ENCODE measurements at places on chromosomes 5 and 9. TPM values are rescaled to one million over a fixed set of nuclear protein-coding genes. Genes with fewer than 3 reads are reported as not detected.

DNA sequence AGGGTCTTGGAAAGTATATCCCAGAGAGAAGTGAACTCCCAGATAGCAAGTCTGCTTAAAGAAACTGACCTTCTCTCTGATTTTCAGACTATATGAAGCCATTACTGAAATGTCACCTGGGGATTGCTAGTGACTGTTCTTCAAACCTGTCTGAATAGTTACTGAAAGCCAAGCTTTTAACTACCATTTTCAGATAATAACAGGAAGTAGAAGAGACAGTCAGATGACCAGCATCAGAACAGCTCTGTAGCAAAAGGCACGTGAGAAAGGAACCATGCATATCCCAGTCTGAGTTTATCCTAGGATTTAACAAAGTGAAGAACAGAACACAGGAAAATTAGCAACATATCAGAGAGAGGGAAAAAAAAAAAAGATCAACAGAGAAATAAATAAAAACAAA lies 74.9 kb upstream of the SELENOP start:
- no peak for DNase-seq
- H3K4me3 ChIP-seq: no peak overlapping the region
- no peaks in the 10 kb centered on the region for H3K36me3 ChIP-seq
- H3K4me1 ChIP-seq: no peaks in the 10 kb centered on the region
- peaks cover 4% of the 10 kb centered on the region for H3K27me3 ChIP-seq

C9orf153 gene
- 0.51 TPM for total RNA-seq

- no peaks in the 10 kb centered on the region for H3K4me1 ChIP-seq
- no peak overlapping the region for H3K27ac ChIP-seq
- no peaks in the 10 kb centered on the region for H3K27me3 ChIP-seq
- no peaks in the 10 kb centered on the region for H3K36me3 ChIP-seq
- no peak for DNase-seq
Observed at GRCh38 chr9:90062982-90063381, 458.2 kb downstream of the GADD45G start.

GRCh38 chr5:105565531-105565930 lies 2002.9 kb upstream of the NUDT12 start:
- no peak overlapping the region for H3K4me3 ChIP-seq
- no peaks in the 10 kb centered on the region for H3K36me3 ChIP-seq
- H3K27me3 ChIP-seq: no peaks in the 10 kb centered on the region

DNA sequence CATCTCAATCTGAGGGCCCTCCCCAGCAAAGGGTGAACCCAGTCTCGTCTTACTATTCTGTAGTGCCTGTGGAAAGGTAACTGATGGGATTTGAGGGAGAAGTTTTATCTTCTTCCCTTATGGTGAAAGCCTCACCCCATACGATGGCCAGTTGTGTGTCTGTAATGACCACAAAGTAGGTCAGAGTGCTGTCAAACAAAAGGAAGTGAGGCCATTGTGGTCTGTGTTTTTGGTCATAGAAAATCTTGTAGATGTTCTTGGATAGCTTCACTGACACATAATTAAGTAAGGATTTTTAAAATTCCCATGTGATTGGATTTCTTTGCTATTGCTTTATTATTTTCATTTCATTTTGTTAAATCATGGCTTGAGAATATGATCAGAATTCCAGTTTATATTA lies 505.1 kb upstream of the KLF4 start:
- no peak overlapping the region for H3K4me3 ChIP-seq
- no peaks in the 10 kb centered on the region for H3K27me3 ChIP-seq
- H3K4me1 ChIP-seq: no peaks in the 10 kb centered on the region
- no peak overlapping the region for H3K27ac ChIP-seq
- peak; percentile 16 for DNase-seq

DNA sequence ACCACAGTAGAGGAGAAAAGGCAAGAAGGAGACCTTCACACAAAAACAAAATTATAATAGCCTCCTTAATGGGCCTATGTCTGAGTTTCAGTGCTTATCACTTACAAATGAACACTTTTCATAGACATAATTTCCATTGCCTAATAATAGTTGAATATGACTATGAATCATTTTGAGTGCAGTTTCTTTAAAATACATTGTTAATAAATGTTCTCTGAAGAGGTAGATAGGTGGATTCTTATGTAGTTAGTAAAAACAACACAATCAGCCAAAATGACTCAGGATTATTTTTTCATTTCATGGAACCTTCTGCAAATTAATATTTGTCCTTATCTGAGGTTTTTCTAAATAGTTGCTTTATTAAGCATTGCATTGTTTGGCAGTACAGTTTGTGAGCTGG lies 45.6 kb downstream of the DAPK1 start:
- no peaks in the 10 kb centered on the region for H3K36me3 ChIP-seq
- no peak overlapping the region for H3K4me3 ChIP-seq
- no peak overlapping the region for H3K27ac ChIP-seq

- H3K27ac ChIP-seq: no peak overlapping the region
- H3K27me3 ChIP-seq: no peaks in the 10 kb centered on the region
- H3K4me3 ChIP-seq: no peak overlapping the region
- no peaks in the 10 kb centered on the region for H3K36me3 ChIP-seq
- DNase-seq: no peak
Observed at GRCh38 chr5:118825226-118825625, 163.1 kb downstream of the DTWD2 start.

HAVCR1 gene
- not detected for total RNA-seq

DNA sequence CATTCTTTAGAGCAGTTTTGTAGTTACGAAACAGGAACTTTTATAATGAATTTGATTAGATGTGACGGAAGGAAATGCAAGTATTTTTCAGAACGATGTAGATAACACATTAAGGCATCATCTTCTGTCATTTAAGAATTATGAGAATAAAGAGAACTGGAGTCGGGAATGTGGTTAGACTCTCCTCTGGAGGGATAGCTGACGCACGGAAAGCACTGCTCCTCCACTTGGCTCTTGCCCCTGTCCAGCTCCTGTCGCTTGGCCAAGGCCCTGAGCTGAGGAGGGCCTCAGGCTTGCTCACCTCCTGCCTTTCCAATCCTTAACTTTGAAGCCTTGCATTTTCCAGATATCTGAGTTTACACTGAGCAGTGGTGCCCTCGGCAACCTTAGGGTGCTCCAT lies 60.5 kb downstream of the MAP1B start:
- peaks cover 2% of the 10 kb centered on the region for H3K36me3 ChIP-seq
- no peak overlapping the region for H3K4me3 ChIP-seq
- no peaks in the 10 kb centered on the region for H3K27me3 ChIP-seq
- H3K4me1 ChIP-seq: peaks cover 10% of the 10 kb centered on the region
- no peak overlapping the region for H3K27ac ChIP-seq

ACTBL2 gene
- total RNA-seq: under 0.01 TPM

RNF180 gene
- total RNA-seq: 2.8 TPM

SPATA6L gene
- total RNA-seq: 1.2 TPM

GRCh38 chr5:52743012-52743411 lies 44.7 kb upstream of the ITGA1 start:
- H3K4me1 ChIP-seq: no peaks in the 10 kb centered on the region
- no peaks in the 10 kb centered on the region for H3K36me3 ChIP-seq
- H3K27me3 ChIP-seq: no peaks in the 10 kb centered on the region
- no peak overlapping the region for H3K27ac ChIP-seq
- no peak overlapping the region for H3K4me3 ChIP-seq

- no peak for DNase-seq
- peaks cover 2% of the 10 kb centered on the region for H3K4me1 ChIP-seq
- no peak overlapping the region for H3K27ac ChIP-seq
- H3K27me3 ChIP-seq: no peaks in the 10 kb centered on the region
- H3K36me3 ChIP-seq: peaks cover 11% of the 10 kb centered on the region
Observed at GRCh38 chr9:104794070-104794469, 30.1 kb downstream of the NIPSNAP3B start.

GRCh38 chr9:16598316-16598715 lies 272.2 kb downstream of the BNC2 start:
- peak; percentile 69 for DNase-seq
- no peaks in the 10 kb centered on the region for H3K36me3 ChIP-seq
- H3K4me1 ChIP-seq: no peaks in the 10 kb centered on the region
- no peak overlapping the region for H3K4me3 ChIP-seq
- H3K27me3 ChIP-seq: no peaks in the 10 kb centered on the region

DNA sequence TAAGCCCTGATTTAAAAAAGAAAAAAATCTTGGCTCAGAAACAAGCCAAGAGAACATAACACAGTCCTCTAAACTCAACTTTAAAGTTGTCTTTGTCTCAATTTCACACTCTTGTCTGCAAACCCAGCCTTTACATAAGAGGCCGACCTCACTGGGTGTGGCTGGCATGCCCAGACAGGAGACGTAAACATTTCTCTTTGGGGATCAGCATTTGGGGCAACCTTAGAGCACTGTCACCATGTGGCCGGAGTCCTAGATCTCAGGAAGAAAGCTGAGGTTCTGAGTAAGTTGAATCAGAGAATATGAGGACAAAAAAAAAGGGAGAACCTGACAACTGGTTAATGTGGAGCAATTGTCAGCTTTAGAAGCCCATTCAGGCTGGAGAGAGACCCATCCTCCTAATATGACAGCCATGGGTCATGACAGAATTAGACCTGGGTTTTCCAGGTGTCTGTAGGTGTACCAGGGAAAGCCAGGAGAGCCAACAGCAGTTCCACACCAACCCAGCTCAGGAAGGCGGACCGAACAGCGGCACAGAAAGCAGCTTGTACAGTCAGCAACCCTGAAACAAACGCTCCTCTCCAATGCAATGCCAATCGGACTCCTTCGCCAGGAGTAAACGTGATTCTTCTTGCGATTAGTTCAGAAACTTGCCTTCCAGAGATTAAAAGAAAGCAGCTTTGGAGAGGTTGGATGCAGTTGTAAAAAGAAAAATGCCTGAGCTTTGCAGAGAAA lies 97.9 kb upstream of the MAP3K1 start:
- H3K27ac ChIP-seq: no peak overlapping the region
- H3K4me1 ChIP-seq: no peaks in the 10 kb centered on the region
- H3K27me3 ChIP-seq: peaks cover 2% of the 10 kb centered on the region
- H3K36me3 ChIP-seq: no peaks in the 10 kb centered on the region
- no peak overlapping the region for H3K4me3 ChIP-seq

DNA sequence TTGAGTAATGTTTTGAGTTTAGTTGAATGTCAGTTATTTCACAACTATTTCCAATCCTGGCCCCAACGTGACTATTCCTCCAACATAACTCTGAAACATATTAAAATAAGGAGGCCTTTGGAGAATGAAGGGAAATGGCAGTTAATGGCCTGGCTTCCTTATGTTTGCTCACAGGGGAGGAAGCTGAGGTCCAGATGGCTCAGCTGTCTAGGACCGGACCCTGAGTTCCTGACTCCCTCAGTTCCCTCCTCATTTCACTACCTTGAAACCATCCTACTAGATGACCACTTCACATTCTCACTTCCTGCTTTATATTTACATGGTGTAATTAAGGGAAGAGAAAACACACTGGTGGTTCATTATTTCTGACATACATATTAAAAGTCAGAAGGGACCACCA lies 6.6 kb downstream of the OTULINL start:
- H3K4me1 ChIP-seq: peaks cover 4% of the 10 kb centered on the region
- H3K4me3 ChIP-seq: no peak overlapping the region
- H3K27ac ChIP-seq: no peak overlapping the region

- H3K4me3 ChIP-seq: peak overlapping the region; percentile 75
- DNase-seq: no peak
- no peaks in the 10 kb centered on the region for H3K36me3 ChIP-seq
- peaks cover 15% of the 10 kb centered on the region for H3K27me3 ChIP-seq
Observed at GRCh38 chr9:27527702-27528075, 1.9 kb downstream of the MOB3B start.

LPAR1 gene
- total RNA-seq: 222 TPM

DNA sequence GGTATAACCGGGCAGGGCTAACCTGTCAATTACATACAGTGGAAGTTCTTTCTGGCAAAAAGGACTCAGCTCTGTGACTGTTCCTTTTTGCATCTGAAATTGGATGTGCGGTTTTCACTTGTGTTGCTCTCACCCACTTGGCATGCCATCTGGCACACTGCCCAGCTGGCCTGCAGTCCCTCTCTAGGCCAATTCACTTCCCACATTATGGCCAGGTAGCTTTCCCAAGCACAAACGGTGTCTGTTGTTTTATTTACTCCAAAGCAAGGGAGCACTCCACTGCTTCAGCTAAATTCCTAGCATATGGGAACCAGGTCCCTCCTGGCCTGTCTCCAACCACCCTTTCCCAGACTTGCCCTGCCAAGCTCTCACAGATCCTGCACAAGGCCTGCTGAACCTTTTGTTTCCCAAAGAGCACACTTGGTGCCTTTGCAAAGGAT lies 132.5 kb downstream of the SEMA6A start:
- no peaks in the 10 kb centered on the region for H3K4me1 ChIP-seq
- no peaks in the 10 kb centered on the region for H3K36me3 ChIP-seq
- H3K27me3 ChIP-seq: no peaks in the 10 kb centered on the region
- DNase-seq: peak; percentile 37
- no peak overlapping the region for H3K27ac ChIP-seq

DRD1 gene
- total RNA-seq: 2.6 TPM

GRCh38 chr5:17769277-17769676 lies 135.0 kb downstream of the TAF11L14 start:
- DNase-seq: no peak
- H3K27ac ChIP-seq: no peak overlapping the region
- H3K4me3 ChIP-seq: no peak overlapping the region
- H3K4me1 ChIP-seq: no peaks in the 10 kb centered on the region
- H3K36me3 ChIP-seq: no peaks in the 10 kb centered on the region

- H3K4me3 ChIP-seq: no peak overlapping the region
- H3K36me3 ChIP-seq: no peaks in the 10 kb centered on the region
- no peak for DNase-seq
Observed at GRCh38 chr5:72372923-72373322, 52.8 kb downstream of the PTCD2 start.

ANKRD34B gene
- total RNA-seq: not detected

SNX24 gene
- 20.3 TPM for total RNA-seq

GRCh38 chr9:37029304-37029775 lies 4.7 kb downstream of the PAX5 start:
- H3K27me3 ChIP-seq: peaks cover 97% of the 10 kb centered on the region
- no peak overlapping the region for H3K27ac ChIP-seq
- no peak overlapping the region for H3K4me3 ChIP-seq
- no peaks in the 10 kb centered on the region for H3K4me1 ChIP-seq

GRCh38 chr5:59222687-59223511 lies 640.0 kb downstream of the RAB3C start:
- peak; percentile 12 for DNase-seq
- H3K36me3 ChIP-seq: no peaks in the 10 kb centered on the region
- H3K4me1 ChIP-seq: no peaks in the 10 kb centered on the region
- H3K27ac ChIP-seq: no peak overlapping the region
- H3K27me3 ChIP-seq: no peaks in the 10 kb centered on the region
- H3K4me3 ChIP-seq: no peak overlapping the region

- no peaks in the 10 kb centered on the region for H3K4me1 ChIP-seq
- no peaks in the 10 kb centered on the region for H3K36me3 ChIP-seq
- peak; percentile 10 for DNase-seq
- no peaks in the 10 kb centered on the region for H3K27me3 ChIP-seq
- no peak overlapping the region for H3K4me3 ChIP-seq
- H3K27ac ChIP-seq: no peak overlapping the region
Observed at GRCh38 chr5:107513337-107514085, 157.2 kb downstream of the EFNA5 start.

CTSL gene
- total RNA-seq: 563 TPM

C1QTNF2 gene
- total RNA-seq: 2.3 TPM

DNA sequence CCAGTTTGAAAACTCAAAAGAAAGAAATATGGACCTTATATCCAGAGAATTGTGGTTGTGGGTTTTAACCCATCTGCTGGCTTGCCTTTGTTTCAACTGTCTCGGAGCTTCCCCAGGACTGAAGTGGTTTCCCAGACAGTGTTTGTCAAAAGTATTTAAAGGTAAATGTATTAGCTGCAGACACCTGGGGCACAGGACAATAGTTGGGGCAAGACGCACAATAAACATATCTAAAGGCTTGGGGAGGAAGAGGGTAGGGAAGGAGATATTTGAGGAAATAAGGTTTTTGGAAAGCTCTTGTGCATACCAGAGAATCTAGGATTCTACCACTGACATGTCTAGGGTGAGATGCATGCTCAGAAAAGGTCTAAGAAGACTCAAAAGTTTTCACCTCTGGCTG lies 99.0 kb downstream of the ADAMTS2 start:
- DNase-seq: no peak
- no peak overlapping the region for H3K27ac ChIP-seq
- peaks cover 9% of the 10 kb centered on the region for H3K4me1 ChIP-seq
- no peaks in the 10 kb centered on the region for H3K36me3 ChIP-seq
- no peak overlapping the region for H3K4me3 ChIP-seq

SMIM23 gene
- not detected for total RNA-seq

HAND1 gene
- not detected for total RNA-seq

Measured in fibroblast of lung (primary cell).